ENCODE measurements at places on chromosomes 12 and 14.

DNA sequence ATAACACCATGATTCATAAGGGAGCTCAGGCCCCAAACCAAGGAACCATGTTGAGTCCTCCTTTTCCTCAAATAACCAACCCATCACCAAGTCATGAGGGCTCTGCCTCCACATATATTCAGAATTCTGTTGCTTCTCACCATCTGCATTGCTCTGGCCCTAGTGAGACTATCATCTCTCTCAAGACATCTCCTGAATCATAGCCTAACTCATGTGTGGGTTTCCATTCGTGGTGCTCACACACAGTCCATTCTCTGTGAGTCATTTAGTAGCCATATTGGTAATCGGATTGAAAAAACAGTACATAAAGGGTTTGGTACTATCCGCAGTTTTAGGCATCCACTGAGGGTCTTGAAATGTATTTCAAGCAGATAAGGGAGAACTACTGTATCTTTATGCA lies 5.1 kb upstream of the SLC38A2 start:
- no peak for DNase-seq

GRCh38 chr14:35341454-35341750 lies 49.2 kb downstream of the PSMA6 start:
- DNase-seq = no peak

GRCh38 chr14:96039633-96040311 lies 610 bp downstream of the C14orf132 start:
- peak; percentile 88 for DNase-seq

DNA sequence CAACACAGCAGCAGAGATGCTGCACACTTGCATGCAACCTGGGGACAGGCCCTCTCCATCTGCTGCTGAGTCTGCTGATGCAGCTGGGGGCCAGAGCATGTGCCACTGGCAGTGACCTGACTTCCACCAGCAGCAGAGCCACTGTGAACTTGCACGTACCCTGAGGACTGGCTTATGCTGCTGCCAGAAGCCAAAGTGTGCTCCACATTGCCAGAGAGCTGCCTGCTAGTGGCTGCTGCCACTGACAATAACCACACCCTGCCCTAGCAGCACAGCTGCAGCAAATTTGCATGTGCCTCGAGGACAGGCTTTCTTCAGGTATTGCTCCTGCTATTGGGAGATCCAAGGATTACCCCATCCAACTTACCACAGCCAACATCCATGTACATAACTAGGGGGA lies 4.5 kb upstream of the PRR4 start:
- no peak for DNase-seq

DNA sequence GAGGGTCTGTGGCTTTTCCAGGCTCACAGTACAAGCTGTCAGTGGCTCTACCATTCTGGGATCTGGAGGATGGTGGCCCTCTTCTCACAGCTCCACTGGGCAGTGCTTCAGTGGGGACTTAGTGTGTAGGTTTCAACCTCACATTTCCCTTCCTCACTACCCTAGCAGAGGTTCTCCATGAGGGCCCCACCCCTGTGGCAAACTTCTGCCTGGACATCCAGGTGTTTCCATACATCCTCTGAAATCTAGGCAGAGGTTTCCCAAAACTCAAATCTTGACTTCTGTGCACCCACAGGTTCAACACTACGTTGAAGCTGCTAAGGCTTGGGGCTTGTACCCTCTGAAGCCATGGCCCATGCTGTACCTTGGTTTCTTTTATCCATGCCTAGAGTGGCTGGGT lies 40.3 kb downstream of the KTN1 start:
- no peak for DNase-seq

- no peak for DNase-seq
These were observed 130.1 kb upstream of the HIF1A start for GRCh38 chr14:61565181-61565580.

DNA sequence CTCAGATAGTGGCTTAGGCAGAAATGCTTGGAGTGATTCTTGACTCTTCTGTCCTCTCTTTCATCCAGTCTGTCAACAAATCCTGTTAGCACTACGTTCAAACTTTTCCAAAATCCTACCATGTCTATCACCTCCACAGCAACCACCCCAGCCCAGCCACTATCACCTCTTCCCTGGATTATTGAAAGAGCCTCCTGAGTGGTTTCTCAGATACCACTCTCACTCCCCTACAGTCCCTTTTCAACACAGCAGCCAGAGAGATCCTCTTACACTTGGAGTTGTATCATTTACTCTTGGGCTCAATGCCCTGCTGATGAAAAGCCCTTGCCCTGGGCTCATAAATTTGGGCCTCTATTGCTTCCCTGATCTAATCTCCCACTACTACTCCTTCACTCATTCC lies 218.9 kb downstream of the EXOC5 start:
- DNase-seq = no peak

- no peak for DNase-seq
These were observed 378.7 kb upstream of the KITLG start for GRCh38 chr12:88958946-88959345.

DNA sequence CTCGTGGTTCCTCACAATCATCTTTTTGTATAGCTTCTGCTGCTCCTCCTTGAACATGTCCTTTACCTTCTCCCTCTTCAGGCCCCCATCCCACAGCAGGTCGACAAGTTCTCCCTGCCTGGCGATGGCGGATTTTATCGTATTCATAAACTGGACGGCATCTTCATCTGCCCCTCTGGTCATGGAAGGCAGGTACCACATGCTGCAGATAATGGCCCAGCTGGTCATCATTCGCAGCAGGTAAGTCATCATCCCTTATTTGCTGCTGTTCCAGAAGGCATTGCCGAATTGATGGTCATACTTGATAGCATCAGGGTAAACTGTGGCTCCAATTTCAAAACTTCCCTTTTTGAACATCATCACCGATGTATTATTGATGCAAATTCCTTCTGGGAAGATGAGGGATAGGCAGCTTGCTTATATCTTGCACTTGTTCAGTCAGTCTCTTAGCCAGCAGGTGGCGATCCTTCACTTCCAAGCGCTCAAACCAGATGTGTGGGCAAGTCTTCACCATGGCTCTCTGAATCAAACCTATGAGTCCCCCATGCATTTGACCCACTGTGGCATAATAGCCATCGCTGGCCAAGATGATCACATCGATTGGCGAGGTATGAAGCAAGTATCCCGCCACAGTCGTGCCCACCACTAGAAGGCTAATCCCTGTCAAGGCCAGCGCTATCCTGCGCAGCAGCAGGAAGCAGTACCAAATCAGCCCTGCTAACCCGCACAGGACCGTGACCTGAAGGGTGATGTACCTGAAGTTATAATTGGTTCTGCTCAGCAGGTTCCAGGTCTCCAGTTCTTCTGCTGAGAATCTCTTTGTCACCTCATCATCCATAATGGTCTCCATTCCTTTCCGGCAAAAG lies 381.5 kb upstream of the STXBP6 start:
- no peak for DNase-seq

DNA sequence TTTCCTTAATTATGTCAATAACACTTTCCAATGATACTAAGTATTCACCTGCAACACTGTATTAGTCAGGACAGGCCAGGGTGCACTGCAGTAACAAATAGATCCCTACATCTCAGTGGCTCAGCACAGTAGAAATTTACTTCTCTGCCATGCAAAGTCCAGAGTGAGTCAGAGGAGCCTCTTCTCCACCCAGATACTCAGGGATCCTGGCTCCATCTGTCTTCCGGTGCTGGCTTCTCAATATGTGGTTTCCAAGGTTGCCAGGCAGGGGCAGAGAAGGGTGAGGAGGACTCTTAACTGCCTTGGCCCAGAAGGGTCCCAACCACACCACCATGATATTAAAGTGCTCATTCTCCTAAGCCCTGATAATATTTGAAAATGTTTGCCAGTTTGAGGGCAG lies 47.8 kb downstream of the ADGRD1 start:
- no peak for DNase-seq

DNA sequence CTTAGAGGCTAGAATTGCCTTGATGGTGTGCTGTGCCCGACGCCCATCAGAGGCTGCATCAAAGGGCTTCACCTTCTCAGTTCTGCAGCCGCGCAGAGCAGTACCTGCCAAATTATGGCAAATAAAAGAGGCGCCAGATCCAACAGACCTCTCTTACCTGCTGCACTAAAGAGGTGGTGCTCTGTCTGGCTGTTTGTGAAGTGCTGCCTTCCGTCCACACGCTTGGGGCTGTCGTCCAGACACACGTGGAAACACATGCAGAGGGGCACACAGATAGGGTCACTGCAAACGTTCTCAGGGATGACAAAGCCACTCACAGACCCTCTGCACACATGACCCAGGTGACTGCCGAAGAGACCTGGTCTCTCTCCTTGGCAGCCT lies 617.5 kb downstream of the VRK1 start:
- peak; percentile 9 for DNase-seq

GRCh38 chr12:106415134-106415533 lies 57.6 kb downstream of the POLR3B start:
- DNase-seq = no peak

GRCh38 chr12:38878333-38878705 lies 27.1 kb downstream of the CPNE8 start:
- no peak for DNase-seq

DNA sequence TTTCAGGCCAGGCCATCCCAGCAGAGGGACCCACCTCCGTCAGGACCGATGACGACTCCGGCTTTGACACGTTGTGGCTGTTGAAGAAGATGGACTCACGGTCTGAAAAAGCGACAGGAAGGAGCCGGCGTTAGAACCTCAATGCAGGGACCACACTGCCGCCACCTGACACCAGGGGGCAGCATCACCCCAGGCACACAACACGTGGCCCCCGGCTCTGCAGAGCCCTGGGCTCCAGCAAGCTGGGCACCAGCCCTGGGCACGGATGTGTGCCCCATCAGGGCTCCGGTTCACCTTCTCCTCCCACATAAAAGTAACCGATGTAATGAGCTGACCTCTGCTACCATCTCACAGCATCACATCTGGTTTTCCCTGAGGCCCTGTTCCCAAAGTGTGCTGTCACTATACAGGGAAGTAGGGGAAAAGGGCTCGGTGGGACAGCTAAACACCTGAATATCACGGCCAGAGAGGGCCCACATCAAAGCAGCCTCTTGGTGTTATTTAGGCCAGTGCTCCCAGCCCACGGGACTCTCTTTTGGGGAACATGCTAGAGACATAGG lies 29.0 kb downstream of the CHGA start:
- peak; percentile 89 for DNase-seq

DNA sequence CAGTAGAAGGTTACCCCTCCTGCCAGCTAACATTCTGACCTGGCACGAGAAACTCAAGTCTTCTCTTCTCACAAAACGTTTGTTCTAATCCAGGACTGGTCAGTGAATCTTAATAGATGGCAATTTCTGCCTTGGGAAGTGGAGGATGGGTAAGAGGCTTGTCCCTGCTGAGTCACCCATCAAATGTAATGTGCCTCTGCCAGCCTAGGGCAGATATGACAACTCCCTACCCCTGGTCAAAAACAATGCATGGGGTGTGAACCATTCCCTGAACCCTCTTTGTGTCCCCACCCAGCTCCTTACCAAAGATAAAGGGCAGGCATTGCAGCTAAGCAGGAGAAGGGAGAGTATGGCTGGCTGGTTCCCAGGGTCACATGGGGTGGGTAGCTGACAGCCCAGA lies 1052.9 kb downstream of the GALC start:
- DNase-seq = no peak

DNA sequence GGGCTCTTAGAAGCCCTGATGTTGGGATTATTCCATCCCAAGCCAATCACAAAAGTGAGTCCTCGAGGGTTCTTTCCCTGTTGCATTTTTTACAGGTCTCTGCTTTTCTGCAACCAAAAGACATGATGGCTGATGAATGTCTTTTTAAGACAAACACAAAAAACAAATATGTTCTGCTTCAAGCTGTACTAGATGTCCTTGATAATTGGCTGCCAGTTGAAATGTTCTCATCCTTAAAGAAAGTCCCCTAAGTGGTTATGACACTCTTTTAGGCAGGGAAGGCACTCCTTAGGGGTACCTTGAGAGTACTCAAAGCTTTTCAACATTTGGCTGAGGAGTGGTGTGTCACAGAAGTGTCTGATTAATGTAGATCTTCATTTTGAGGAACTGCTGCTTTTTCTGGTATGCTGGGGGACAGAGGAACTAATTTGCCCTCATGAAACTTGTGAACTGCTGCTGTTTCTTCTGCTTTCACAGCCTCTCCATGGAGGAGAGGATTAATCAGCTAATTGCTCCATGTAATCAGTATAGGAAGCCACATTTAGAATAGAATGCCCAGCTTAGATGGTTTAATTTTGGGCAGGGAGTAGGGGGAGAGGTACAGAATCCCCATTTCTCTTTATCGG lies 22.8 kb upstream of the IGF1 start:
- DNase-seq = no peak

- no peak for DNase-seq
These were observed 420.5 kb downstream of the GXYLT1 start for GRCh38 chr12:41724216-41724615.

DNA sequence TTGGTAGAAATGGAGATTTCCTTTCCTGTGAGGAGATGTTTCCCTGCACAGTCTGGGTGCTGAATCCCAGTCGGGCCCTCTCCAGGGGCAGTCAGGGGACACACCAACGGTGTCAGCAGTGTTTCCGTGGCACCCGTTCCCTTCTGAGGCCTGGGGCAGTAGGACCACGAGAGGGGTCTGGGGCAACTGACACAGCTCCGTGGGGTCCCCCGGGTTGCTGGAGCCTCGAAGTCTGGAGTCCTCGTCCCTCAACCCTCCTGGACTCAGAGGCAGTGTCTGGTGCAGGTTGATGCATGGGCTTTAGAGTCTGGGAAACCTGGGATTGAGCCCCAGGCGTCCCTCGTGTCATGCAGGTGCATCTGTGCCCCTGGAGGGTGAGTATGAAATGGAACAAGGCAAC lies 327.3 kb downstream of the ADGRD1 start:
- no peak for DNase-seq

DNA sequence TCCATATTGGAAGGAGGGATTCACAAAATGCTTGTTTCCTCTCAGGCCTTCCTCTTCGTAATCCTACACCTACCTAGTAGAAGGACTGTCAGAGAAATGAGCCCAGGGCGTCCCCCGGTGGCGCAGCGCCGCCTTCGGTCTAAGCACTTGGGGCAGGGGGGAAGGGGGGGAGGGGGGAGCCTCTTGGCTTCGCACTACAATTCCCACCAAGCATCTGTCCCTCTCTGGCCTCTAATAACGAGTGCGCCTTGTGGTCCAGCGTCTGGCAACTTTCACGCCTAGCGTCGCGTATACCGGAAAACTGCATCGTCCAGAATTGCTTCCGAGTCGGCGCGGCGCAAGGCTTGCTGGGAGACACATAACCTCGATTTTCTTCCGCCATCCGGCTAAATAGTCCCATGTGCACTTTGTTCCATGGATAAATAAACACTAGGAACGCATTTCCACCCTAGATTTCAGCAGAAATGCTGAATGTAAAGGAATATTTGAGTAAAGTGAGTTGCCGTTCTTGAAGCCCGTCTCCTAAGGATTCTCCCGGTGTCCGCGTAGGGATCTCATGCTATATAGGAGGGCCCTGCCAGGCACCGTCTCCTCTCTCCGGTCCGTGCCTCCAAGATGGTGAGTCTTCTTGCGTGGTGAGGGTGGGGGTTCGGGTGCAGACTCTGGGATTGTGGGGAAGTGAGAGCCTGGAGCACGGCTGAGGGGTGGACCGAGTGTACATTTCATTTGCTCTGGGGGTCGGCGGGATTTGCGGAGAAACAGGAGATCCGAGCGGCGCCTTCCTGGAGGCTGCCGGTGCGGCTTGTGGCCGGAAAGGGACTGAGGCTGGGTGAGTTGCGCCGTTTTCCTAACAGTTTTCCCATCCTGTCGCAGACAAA lies at the start of gene RPS26:
Gene RPS26 (plus strand): TSS at position 367 of the 878 bp plus-strand sequence. CDS start 249 bp downstream, at position 616.
- DNase-seq = peak; percentile 99
